ENCODE measurements at places on chromosomes 4 and X.

GRCh38 chr4:118175506-118175905 lies 141.2 kb downstream of the NDST3 start:
- no peak for DNase-seq

- no peak for DNase-seq
These were observed 737.1 kb downstream of the FAT4 start for GRCh38 chr4:126051689-126052424.

GRCh38 chr4:112766422-112766821 lies 129.5 kb downstream of the LARP7 start:
- no peak for DNase-seq

DNA sequence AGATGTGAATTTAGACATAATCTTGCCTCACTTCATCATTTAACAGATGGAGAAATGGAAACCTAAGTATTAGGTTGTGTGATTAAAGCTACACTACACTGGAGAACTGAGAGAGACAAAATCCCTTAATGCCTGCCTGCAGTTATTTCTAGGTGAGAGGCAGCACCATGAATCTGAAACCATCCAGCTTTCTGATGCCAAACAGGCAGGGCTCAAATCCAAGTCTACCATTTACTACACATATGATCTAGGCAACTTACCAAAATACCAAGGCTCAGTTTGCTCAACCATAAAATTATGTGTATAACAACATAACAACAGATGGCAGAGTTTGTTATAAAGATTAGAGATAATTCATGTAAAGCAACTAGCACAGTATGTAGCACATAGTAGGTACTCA lies 38.7 kb downstream of the GABRA4 start:
- no peak for DNase-seq

DNA sequence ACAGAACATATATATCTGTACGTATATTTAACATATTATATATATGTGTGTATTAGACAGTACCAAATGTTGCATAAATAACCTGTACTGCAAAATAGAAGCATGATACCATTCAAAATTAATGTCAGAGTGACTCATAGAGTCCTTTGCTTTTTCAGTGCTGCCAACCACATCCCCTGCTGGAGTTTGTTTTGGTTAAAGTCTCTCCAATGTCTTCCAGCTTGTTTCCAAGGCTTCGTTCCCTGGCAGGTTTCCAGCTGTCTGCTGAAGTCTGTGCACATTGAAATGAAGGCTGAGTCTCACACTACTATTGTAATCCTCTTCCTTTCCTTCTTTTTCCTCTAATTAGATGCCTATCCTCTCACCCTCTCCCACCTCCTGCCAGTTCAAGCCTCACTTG lies 14.9 kb downstream of the NRK start:
- no peak for DNase-seq

DNA sequence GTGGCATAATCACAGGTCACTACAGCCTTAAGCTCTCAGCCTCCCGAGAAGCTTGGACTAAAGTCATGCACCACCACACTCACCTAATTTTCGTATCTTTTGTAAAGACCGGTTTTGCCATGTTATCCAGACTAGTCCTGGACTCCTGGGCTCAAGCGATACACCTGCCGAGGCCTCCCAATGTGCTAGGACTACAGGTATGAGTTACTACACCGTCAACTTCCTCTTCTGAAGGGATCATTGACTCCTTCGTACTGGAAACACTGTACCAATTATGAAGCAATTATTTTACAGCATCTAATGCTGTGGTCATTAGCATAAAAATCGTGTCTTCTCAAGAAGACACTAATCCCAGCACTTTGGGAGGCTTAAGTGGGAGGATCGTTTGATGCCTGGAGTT lies 35.2 kb downstream of the PDS5A start:
- no peak for DNase-seq

- DNase-seq: no peak
These were observed 5.8 kb upstream of the CDK16 start for GRCh38 chrX:47212381-47213293.

DNA sequence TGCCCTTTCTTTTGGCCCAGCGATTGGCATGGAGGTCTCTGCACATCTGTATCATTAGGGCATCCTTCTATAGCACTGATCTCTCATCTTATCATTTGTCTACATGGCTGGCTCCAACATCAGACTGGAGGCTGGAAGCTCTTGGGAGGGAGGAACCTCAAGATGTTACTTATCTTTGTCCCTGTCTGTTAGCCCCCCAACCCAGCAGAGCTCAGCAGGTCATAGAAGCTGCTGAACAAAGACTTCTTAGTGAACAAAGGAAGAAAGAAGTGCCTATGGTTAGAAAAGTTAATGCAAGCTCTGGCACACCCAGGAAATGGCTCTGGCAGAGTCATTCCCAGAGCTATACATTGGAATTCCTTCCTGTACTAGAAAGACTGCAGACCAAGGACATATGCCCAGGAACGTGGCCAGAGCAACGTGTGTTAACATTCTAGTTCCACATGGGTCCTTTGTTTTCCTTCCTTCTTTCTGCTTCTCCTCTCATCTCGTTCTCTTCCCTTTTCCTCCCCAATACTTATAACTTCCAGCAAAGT lies 74.0 kb downstream of the SEL1L3 start:
- no peak for DNase-seq

DNA sequence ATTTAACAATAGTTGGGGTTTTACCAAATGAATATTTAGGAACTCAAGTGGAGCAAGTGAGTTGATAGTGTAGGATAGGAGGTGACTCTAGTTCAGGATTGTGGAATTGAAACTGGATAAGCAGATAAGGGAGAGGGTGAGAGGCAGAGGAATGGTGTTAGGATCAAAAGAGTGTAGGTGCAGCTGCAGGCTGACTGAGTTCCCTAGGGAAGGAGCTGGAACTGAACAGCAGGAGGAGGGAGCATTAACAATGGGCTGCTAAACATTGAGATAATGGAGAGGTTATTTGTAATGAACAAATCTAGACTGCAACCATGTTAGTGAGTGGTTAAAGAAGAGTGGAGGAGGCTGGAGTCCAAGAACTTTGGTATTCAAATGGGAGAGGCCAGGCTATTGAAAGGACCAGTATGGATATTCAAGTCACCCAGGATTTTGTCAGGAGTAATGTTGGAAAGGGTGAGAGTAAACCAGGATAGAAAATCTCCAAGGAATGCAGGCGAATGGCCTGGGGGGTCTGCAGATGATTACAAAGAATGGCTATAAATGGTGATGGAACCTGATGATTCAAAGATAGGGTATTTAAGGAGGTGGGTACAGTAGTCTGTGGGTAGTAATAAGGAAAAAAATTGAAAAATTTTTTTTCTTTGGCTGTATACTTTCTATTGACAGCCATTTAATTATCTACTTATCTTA lies 497.1 kb upstream of the TENM3 start:
- DNase-seq: no peak

- DNase-seq: no peak
These were observed 33.4 kb upstream of the CFAP47 start for GRCh38 chrX:35886135-35886534.

GRCh38 chr4:20019310-20020015 lies 232.2 kb upstream of the SLIT2 start:
- DNase-seq: no peak

DNA sequence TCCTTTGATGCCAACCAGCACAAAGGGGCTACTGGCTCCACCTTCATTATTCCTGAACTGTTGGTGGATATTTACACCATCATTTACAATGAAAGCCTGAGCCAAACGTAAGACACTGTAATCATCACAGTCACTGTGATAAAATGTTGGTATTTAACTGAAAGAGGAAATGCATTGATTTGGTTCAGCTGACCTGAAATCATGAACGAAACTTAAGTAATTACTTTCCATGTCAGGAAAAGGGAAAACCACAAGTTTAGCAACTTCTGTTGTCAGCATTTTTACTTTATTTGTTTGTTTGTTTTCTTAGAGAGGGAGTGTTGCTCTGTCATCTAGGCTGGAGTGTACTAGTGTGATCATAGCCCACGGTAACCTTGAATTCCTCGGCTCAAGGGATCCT lies 247.8 kb upstream of the FAM47A start:
- DNase-seq: no peak
